ENCODE measurements at places on chromosomes 4 and X.

- no peak for DNase-seq
These were observed 6.3 kb upstream of the TAB3 start for GRCh38 chrX:30895370-30895769.

- DNase-seq, result no peak
These were observed 56.3 kb upstream of the ATP6AP2 start for GRCh38 chrX:40524423-40524822.

DNA sequence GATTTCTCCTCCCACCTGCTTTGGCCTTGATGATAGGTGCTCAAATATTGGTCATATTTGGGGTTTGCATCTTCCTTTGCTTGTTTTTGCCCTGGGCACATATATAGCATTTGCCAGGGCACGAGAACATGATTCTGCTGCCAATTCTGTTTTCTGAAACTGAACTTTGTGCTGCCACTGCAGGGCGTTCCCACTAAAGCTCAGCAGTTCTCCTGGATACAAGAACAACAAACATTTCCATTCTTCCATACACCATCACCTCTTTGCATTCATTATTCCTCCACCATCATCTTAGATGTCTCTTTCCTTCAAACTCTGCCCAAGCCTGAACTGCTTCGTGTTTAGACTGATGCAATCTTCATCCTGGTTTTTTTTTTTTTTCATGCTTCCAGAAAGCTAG, 36.3 kb upstream of the GATB start:
- peak; percentile 66 for DNase-seq

DNA sequence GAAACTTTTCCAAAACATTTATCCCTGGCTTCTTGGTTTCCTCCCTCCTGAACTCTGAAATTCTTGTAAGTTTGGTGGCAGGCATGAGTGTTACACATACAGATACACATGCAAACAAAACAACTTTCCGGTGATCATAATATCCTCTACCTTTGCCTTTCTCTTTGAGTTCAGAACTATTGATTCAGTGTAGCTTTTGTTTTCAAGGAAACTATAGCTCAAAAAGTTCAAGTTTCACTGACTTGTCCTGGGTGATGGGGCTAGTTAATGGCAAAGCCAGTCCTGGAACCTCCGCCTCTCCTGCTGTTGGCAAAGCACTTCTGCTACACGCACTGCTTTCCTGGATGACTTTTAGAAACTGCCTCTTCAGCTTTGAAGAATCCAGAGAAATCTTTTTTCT, 177.3 kb upstream of the FAT1 start:
- no peak for DNase-seq

DNA sequence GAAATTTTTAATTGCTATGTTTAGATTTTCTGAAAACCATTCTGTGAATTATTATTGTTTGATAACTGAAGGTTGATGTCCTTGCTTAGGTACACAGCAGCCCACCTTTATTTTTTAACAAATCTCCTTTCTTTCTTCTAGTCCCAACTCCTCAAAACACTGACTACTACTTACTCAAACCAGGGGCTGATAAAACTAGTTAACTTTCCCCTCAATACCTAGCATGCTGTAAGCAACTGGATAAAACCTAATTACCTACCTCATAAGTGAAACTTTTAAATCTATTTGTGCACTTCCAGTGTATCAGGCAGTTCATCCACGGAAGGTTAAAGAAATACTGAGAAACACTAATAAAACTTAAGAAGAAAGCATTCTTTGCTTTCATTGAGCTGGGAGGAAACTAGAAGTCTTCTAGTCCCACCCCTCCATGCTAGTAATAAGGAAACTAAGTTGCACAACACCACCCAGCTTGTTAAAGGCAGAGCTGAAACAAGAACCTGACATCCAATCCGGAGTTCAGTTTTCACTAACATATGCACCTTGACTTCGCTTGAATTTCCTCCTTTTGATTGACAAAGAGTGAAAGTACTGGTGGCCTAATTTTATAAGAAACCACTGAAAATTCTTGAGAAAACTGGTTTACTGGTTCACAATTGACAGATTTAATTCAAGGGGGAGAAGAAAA, 180.2 kb upstream of the TET2 start:
- DNase-seq, result no peak

DNA sequence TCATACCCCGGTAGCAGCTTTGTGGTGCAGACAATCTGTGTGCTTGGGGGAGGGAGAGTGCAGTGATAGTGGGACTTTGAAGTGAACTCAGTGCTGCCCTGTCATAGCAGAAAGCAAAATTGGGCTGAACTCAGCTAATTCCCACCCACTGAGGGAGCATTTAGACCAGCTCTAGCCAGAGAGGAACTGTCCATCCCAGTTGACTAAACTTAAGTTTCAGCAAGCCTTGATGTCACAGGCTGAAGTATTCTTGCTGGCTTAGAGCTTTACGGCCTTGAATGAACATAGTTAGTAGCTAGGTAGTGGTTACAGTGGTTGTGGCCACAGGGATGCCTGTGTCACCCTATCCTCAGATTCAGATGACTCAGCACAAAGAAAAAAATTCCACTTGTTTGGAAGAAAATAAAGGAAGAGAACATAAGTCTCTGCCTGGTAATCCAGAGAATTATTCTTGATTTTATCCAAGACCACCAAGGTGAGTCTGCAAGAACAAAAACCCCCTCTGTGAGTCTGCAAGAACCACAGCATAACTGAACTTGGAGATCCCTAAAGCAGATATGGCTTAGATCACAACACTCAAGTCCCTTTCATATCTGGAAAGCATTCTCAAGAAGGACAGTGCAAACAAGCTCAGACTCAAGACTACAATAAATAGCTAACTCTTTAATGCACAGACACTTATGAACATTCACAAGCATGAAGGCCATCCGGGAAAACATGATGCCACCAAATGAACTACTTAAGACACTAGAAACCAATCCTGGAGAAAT, 39.4 kb downstream of the ADH7 start:
- no peak for DNase-seq

GRCh38 chrX:32798990-32799389, 412.4 kb downstream of the DMD start:
- DNase-seq, result no peak

DNA sequence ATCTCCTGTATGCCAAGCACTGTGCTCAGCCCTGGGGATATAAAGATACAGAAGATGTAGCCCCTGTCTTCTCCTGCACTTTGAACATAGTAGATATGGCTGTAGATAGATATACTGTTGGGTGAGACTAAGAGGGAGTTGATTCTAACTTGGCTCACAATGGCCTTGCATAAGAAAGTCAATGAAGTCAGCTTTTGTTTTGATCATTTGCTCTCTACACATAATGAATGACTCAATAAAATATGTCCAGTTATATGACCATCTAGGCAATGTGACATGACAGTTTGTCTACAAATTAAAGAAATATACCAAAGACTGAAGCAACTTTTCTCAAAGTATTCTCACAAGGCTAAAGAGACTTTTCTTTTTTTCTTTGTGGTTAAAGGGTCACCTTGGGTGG, 147.6 kb upstream of the DIPK2B start:
- DNase-seq, result no peak

DNA sequence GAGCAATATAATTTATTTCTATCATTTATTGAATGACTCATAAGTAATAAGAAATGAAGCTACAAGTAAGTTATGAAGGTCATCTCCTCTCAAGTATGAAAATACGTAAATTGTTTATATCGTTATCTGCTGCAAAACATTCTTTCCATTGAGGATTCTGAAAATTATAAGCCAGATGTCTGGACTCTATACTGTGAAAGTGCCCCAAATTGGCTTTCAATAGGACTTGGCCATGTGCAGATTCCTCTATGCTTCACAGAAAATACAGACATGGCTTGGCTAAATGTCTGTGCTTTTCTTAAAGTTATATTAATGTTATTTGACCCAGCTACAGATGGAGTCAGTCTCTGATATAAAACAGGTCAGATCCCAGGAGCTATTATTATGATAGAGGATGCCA, 2109.9 kb upstream of the AGA start:
- no peak for DNase-seq

DNA sequence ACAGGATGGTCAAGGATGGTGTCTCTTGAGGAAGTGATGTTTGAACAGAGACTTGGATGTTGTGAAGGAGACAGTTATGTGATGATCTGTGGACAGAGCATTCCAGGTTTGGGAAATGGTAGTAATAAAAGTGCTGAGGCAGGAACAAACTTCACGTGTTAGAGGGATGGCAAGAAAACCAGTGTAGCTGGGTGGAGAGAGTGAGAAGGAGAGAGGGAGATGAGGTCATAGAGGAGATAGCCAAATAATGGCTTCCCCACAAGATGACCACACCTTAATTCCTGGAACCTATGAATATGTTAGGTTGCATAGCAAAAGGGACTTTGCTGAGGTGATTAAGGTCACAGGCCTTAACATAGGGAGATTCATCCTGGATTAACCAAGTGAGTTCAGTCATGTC, 75.6 kb upstream of the GPR50 start:
- no peak for DNase-seq

GRCh38 chr4:46648088-46648744, 258.3 kb upstream of the GABRA2 start:
- DNase-seq, result peak; percentile 46

DNA sequence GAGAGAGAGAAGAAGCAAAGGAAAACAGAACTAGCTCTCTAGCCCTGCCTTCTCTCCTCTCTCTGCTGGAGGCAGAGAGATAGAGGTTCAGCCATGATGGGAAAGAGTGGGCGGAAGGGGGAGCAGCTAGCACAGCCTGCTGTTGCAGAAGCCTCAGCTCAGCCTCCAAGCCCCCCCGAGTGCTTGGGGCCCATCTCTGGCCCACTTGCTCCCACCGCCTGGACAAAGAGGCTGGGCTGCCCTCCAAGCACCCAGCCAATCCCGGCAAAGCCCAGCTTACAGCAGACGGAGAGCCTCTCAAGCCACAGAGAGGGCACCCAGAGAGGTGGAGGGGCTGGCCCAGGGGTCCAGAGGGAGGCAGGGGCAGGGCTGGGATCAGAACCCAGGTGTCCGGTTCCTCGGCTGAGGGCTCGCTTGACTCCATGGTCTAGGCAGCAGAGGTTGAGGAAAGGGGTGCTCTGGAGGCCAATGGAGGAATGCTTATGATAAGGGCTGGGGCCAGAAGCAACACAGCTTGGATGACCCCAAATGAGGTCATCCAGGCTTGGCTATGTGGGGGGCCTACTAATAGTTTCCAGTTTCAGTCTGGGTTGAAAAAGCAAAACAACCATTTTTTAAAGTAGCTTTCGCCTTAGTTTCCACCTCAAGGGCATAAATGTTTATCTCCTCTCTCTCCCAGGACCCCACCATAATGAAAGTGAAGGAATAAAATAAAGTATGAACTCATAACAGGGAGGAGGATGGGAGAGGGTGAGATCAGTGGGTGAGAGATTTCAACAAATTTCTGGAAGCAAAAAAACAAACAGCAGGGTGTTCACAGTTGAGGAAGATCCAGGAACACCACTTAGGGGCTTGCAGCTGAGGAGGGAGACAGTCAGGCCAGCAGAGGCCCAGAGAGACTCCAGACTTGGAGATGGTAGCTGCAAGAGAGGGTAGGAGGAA, 24.9 kb upstream of the IQSEC2 start:
- no peak for DNase-seq

GRCh38 chr4:4247696-4248028, 361 bp downstream of the TMEM128 start:
- no peak for DNase-seq

DNA sequence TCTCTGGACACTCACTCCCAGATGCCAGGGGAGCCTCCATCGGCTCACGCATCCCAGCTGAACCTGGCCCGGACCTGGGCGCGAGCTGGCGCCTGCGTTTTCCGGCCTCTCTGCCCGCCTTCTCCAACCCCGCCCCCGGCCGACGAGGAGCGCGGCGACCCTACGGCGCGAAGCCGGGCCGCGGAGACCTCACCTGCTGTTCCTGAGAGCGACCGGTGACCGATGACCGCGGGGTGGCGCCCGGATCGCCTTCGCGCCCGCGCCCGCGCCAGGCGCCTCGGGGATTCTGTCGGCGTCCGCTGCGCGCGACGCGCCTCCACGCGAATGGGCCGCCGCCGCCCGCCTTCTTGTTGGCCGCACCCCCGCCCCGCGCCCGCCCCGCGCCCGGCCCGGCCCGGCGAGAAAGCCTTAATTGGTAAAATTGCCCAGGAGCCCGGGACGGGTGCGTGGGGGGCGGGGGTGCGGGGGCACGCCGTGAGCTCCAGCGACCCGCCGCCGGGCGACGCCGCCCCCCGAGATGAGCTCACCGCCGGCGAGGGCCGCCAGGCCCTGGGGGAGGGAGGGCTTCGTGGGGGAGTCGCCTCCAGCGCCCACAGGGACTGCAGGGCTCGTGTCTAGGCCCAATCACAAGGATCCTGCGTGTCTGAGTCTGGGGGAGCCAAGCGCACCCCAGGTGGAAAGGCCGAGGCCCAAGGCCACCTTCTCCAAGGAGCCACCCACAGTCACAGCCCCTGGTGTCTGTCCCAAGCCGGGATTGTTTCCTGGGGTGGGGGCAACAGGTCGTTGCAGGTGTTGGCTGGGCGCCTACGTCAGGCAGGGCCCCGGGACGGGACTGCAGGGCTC, at the start of gene FLNA:
TSS of gene FLNA (minus strand) at position 322 of the 843 bp plus-strand sequence. CDS start 3,389 bp downstream, outside the sequence.
- DNase-seq, result no peak

Measured in left lobe of liver (tissue), 2 donors.